Heart right ventricle (tissue), 16 donors: ENCODE measurements at places on chromosomes 16 and 17. TPM values are rescaled to one million over a fixed set of nuclear protein-coding genes. Genes with fewer than 3 reads are reported as not detected.

DNA sequence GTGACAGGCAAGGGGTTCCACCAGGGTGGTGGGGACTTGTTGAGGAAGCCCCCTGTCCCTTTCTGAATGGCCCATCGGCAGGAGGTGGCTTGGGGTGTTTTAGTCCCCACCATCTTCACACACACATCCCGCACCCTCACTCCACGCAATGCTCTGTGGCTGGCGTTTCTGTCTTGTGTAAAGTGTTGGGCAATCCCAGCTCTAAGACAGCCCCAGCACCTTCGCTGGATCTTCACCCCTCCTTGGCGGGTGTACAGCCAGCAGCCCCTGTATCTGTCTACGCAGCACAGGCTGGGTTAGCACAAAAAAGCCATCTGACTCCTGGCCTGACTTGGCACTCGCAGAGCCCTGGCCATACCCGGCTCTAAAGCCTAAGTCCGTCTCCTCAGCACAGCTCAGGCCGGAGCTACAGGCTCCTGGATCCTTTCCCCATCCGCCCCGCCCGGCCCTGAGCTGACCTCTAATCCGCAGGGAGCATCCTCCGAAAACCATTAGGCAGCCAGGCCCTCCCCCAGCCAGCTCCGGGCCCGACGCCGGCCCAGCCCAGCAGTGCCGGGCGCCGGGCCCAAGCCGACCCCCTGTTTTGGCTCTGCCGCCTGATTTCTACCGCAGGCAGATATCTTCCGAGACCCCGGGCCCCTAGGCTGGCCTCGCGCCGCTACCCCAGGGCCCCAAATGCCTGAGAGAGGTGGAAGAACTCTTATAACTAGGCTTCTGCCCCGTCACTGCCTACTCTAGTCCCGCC lies 42.4 kb upstream of the TAC4 start:
- H3K4me3 ChIP-seq: no peak overlapping the region
- H3K36me3 ChIP-seq: no peaks in the 10 kb centered on the region

GRCh38 chr16:47571711-47572110 lies 110.6 kb downstream of the PHKB start:
- no peaks in the 10 kb centered on the region for H3K27me3 ChIP-seq
- H3K4me3 ChIP-seq: no peak overlapping the region
- H3K36me3 ChIP-seq: no peaks in the 10 kb centered on the region

DNA sequence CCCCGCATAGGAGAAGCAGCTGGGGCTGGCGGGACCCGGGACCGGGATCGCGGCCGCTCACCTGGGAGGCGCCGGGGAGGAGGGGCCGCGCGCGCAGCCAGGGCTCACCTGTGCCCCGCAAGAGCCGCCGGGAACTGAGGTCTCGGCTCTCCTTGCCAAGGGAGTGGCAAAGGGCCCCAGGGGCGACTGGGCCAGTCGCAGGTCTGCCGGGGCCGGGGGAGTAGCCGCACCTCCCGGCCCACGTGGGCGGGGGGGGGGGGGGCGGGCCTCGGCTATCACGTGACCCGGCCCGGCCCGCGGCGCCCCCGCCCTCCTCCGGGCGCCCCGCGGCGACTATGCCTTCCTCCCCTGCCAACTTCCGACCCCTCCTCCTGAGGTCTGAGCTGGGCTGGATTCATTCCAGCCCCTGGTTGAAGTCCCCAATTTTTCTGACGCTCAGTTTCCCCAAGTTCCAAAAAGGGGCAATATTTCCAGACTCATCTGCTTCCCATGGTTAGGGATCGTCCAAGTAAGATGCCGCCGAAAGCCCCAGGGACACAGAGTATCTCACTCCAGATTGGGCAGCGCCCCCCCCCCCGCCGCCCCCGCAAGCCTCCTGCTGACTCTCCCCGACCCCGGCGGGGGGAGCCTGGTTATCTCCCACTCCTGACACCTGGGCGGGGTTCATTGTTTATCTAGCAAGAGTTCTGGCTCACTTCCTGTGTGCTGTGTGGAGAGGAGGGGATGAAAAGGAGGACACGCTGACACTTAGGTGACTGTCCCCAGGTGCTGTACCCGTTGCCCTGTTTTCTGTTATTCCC lies at the start of gene TMC6:
Gene TMC6, minus strand, starts transcription at position 205 of the 800 bp plus-strand sequence. CDS start 1,923 bp downstream, outside the sequence.
- H3K27ac ChIP-seq: peak within 1 kb of the TSS; percentile 96
- H3K4me3 ChIP-seq: peak within 1 kb of the TSS; percentile 70
- peaks cover 21% of the 10 kb centered on the region for H3K36me3 ChIP-seq
- peaks cover 98% of the 10 kb centered on the region for H3K4me1 ChIP-seq

Gene MRC2
- 25.2 TPM for polyA plus RNA-seq

DNA sequence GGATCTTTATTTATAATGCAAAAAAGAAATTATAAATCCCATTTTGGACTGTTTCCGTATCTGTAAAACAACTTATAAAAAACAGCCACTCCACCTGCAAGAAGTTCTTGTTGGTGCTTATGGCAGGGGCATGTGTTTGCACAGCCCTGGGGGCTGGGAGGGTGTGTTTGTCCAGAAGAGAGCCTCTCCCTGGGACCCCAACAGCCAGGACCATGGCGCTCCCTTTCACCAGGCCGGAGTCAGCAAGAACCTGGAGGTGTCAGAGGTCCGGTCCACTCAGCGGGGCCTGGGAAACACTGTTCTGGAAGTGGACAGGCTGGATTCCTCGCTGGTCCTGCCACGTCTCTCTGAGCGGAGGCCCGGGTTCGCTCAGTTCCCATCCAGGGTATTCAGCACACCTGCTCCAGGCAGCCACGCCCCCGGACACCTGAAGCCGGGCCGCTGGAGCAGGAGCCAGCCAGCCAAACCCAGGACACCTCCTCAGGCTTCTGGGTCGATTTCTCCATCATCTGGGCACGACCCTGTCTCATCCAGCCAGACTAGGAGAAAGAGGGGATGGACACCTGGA lies 18.9 kb upstream of the GINS2 start:
- H3K4me1 ChIP-seq: no peaks in the 10 kb centered on the region
- H3K27me3 ChIP-seq: no peaks in the 10 kb centered on the region
- no peak overlapping the region for H3K4me3 ChIP-seq
- H3K27ac ChIP-seq: no peak overlapping the region
- no peaks in the 10 kb centered on the region for H3K36me3 ChIP-seq

Gene C1QTNF1
- 224 TPM for polyA plus RNA-seq

Gene PRR35
- polyA plus RNA-seq: not detected

GRCh38 chr16:17501321-17501720 lies 30.6 kb upstream of the XYLT1 start:
- no peaks in the 10 kb centered on the region for H3K4me1 ChIP-seq
- no peak overlapping the region for H3K27ac ChIP-seq
- no peak for DNase-seq
- H3K27me3 ChIP-seq: peaks cover 15% of the 10 kb centered on the region
- H3K4me3 ChIP-seq: no peak overlapping the region
- no peaks in the 10 kb centered on the region for H3K36me3 ChIP-seq

GRCh38 chr16:17724242-17724898 lies 253.6 kb upstream of the XYLT1 start:
- H3K36me3 ChIP-seq: no peaks in the 10 kb centered on the region
- no peak overlapping the region for H3K4me3 ChIP-seq
- no peaks in the 10 kb centered on the region for H3K27me3 ChIP-seq
- H3K27ac ChIP-seq: no peak overlapping the region
- no peak for DNase-seq

Gene MT1A
- polyA plus RNA-seq: 102 TPM

Gene SEPTIN12
- polyA plus RNA-seq: not detected

Gene CHST5
- 0.20 TPM for polyA plus RNA-seq

Gene PLA2G10
- 0.03 TPM for polyA plus RNA-seq

- no peak overlapping the region for H3K27ac ChIP-seq
- no peaks in the 10 kb centered on the region for H3K4me1 ChIP-seq
- no peak overlapping the region for H3K4me3 ChIP-seq
- peaks cover 5% of the 10 kb centered on the region for H3K27me3 ChIP-seq
- no peak for DNase-seq
Observed at GRCh38 chr17:78433780-78434335, 55.4 kb downstream of the PGS1 start.

DNA sequence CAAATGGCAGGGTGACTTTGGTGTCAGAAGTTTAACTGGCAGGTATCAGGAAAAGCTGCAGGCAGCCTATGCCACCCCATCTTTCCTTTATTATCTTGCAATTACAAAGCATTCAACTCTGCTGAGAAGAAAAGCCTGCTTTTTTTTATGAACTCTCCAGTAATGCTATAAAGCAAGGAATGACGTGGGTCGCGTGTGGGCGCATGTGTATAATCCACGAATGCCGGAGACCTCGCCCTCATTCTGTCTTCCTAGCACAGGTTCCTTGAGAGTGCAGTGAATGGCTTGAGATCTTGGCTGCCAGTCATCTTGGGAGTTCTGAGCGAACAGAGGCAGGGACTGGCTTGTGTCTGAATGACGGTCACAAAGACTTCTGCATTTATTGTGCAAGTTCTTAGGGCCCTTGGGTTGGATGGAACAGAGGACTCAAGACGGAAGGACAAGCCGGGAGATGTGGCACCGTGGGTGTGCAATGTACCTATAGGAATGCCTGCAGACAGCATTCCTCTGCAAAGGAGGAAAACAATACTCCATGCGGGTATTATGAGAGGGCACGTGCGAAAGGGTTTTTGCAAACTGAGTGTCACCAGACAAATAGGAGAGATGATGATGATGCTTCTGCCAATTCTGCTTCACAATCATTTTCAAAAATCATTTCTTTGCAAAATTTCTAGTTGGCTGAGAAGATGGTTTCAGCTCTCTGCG lies 96.1 kb upstream of the ELAC2 start:
- H3K27ac ChIP-seq: no peak overlapping the region
- H3K36me3 ChIP-seq: no peaks in the 10 kb centered on the region
- DNase-seq: no peak
- peaks cover 4% of the 10 kb centered on the region for H3K4me1 ChIP-seq
- peaks cover 21% of the 10 kb centered on the region for H3K27me3 ChIP-seq
- H3K4me3 ChIP-seq: no peak overlapping the region

GRCh38 chr16:11129378-11129781 lies 126.6 kb downstream of the SOCS1 start:
- H3K36me3 ChIP-seq: no peaks in the 10 kb centered on the region
- no peak overlapping the region for H3K27ac ChIP-seq
- no peak overlapping the region for H3K4me3 ChIP-seq
- H3K27me3 ChIP-seq: no peaks in the 10 kb centered on the region

Gene RMI2
- polyA plus RNA-seq: 0.78 TPM

DNA sequence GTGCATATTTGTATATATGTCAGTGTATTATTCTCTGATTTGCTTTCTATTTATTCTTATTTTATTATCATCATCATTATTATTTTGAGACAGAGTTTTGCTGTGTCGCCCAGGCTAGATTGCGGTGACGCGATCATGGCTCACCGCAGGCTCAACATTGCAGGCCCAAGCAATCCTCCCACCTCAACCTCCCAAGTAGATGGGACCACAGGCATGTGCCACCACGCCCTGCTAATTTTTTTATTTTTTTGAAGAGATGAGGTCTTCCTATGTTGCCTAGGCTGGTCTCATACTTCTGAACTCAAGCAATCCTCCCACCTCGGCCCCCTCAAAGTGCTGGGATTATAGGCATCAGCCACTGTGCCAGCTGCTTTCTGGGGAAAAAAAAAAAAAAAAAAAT lies 8.4 kb upstream of the ARHGAP17 start:
- no peak overlapping the region for H3K27ac ChIP-seq
- no peaks in the 10 kb centered on the region for H3K4me1 ChIP-seq
- no peak for DNase-seq

GRCh38 chr17:32483451-32484019 lies 3.3 kb upstream of the CDK5R1 start:
- peak overlapping the region; percentile 7 for H3K27ac ChIP-seq
- DNase-seq: peak; percentile 80

GRCh38 chr16:75256059-75256571 lies 4.7 kb upstream of the BCAR1 start:
- DNase-seq: peak; percentile 36
- no peaks in the 10 kb centered on the region for H3K27me3 ChIP-seq
- H3K36me3 ChIP-seq: no peaks in the 10 kb centered on the region
- no peak overlapping the region for H3K4me3 ChIP-seq
- peak overlapping the region; percentile 68 for H3K27ac ChIP-seq

Gene OR3A3
- not detected for polyA plus RNA-seq

Gene CPHXL2
- not detected for polyA plus RNA-seq

GRCh38 chr16:621526-622105 lies 9.2 kb upstream of the WFIKKN1 start:
- H3K27me3 ChIP-seq: no peaks in the 10 kb centered on the region
- DNase-seq: no peak
- H3K4me1 ChIP-seq: no peaks in the 10 kb centered on the region
- H3K4me3 ChIP-seq: no peak overlapping the region
- no peak overlapping the region for H3K27ac ChIP-seq

- no peak for DNase-seq
- H3K4me3 ChIP-seq: no peak overlapping the region
Observed at GRCh38 chr16:11681976-11682654, 13.9 kb downstream of the SNN start.

DNA sequence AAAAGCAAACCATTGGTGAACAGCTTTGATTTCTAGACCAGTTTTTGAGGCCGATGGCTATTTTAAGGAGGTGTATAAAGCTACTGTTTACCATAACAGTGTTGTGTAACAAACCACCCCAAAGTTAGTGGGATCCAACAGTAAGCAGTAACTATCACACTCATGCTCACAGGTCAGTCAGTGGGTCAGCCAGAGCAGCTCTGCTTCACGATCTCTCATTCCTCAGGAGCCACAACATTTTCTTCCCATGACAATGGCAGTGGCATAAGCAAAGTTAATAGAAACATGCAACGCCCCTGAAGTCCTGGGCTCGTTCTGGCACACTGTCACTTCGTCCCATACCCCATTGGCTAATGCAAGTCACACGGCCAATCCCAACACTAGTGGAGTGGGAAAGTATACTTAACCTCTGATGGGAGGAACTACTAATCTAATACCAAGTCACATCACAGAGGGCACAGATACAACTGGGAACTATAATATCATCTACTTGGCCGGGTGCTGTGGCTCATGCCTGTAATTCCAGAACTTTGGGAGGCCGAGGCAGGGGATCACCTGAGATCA lies 28.0 kb upstream of the B4GALNT2 start:
- no peak for DNase-seq
- H3K27me3 ChIP-seq: no peaks in the 10 kb centered on the region
- no peak overlapping the region for H3K27ac ChIP-seq
- no peak overlapping the region for H3K4me3 ChIP-seq

GRCh38 chr16:46808997-46809396 lies 22.0 kb downstream of the C16orf87 start:
- DNase-seq: no peak
- no peak overlapping the region for H3K4me3 ChIP-seq
- H3K27ac ChIP-seq: no peak overlapping the region
- no peaks in the 10 kb centered on the region for H3K27me3 ChIP-seq
- no peaks in the 10 kb centered on the region for H3K36me3 ChIP-seq
- no peaks in the 10 kb centered on the region for H3K4me1 ChIP-seq

- H3K4me3 ChIP-seq: no peak overlapping the region
- H3K36me3 ChIP-seq: no peaks in the 10 kb centered on the region
- no peaks in the 10 kb centered on the region for H3K27me3 ChIP-seq
- no peaks in the 10 kb centered on the region for H3K4me1 ChIP-seq
- DNase-seq: no peak
Observed at GRCh38 chr17:70629902-70630301, 460.6 kb downstream of the KCNJ2 start.

GRCh38 chr16:63652091-63652490 lies 1469.8 kb downstream of the CDH11 start:
- DNase-seq: no peak
- no peaks in the 10 kb centered on the region for H3K36me3 ChIP-seq
- no peaks in the 10 kb centered on the region for H3K27me3 ChIP-seq
